Ovary (tissue), 10 donors: ENCODE measurements at places on chromosomes 4 and X. TPM values are rescaled to one million over a fixed set of nuclear protein-coding genes. Genes with fewer than 3 reads are reported as not detected.

GRCh38 chr4:69888336-69888735 is 28.4 kb upstream of the SULT1E1 start:
- no peak overlapping the region for H3K27ac ChIP-seq
- H3K36me3 ChIP-seq = no peaks in the 10 kb centered on the region
- no peak overlapping the region for H3K4me3 ChIP-seq
- no peaks in the 10 kb centered on the region for H3K4me1 ChIP-seq

GRCh38 chr4:139934057-139934707 is 219.8 kb downstream of the MAML3 start:
- H3K27ac ChIP-seq = no peak overlapping the region
- H3K4me1 ChIP-seq = peaks cover 10% of the 10 kb centered on the region
- DNase-seq = peak; percentile 59
- H3K4me3 ChIP-seq = no peak overlapping the region

Gene PAGE4
- total RNA-seq = not detected

Gene VCX
- total RNA-seq = not detected

Gene CT45A5
- total RNA-seq = not detected

Gene LIMCH1
- 30.0 TPM for total RNA-seq

- H3K27ac ChIP-seq = no peak overlapping the region
- H3K4me1 ChIP-seq = peaks cover 12% of the 10 kb centered on the region
- no peaks in the 10 kb centered on the region for H3K27me3 ChIP-seq
These were observed 1.8 kb downstream of the ARHGAP4 start for GRCh38 chrX:153924149-153924861.

DNA sequence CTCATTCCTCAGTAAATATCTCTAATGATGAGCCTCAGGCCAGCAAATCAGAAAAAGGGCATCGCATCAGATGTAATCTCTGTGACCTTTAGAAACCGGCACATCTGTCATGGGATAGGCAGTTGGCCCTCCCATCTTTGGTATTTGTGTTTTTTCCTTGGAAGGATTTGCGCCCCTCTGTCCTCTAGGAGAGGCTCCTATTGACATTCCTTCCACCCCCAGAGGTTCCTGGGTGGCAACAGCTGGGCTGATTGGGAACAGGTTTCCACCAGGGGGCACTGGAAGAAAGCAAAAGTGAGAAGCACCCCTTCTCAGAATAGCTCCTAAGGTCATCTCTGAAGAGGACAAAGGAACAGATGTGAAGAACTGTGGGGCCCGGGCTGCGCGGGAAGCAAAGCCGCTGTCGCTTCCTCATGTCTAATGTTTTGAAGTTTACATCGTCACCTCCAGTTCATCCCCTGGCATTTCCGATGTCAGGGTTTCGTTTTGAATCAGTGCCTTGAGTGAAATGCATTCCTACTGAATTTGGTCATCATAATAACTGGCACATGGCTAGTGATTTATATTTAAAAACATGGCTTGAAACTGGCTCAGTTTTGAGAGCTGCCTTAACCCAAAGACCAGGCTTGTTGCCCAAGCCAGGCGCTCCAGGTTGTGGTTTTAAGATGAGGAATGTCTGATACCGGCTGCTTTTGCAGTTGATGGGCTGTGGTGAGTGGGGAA is 6.2 kb downstream of the TXK start:
- DNase-seq = no peak
- H3K4me1 ChIP-seq = no peaks in the 10 kb centered on the region
- H3K36me3 ChIP-seq = no peaks in the 10 kb centered on the region
- no peaks in the 10 kb centered on the region for H3K27me3 ChIP-seq
- no peak overlapping the region for H3K27ac ChIP-seq

GRCh38 chr4:104967034-104967401 is 179.7 kb upstream of the TET2 start:
- no peaks in the 10 kb centered on the region for H3K36me3 ChIP-seq
- no peak overlapping the region for H3K27ac ChIP-seq
- no peaks in the 10 kb centered on the region for H3K4me1 ChIP-seq
- no peak for DNase-seq
- no peaks in the 10 kb centered on the region for H3K27me3 ChIP-seq

Gene KLHL34
- total RNA-seq = not detected

DNA sequence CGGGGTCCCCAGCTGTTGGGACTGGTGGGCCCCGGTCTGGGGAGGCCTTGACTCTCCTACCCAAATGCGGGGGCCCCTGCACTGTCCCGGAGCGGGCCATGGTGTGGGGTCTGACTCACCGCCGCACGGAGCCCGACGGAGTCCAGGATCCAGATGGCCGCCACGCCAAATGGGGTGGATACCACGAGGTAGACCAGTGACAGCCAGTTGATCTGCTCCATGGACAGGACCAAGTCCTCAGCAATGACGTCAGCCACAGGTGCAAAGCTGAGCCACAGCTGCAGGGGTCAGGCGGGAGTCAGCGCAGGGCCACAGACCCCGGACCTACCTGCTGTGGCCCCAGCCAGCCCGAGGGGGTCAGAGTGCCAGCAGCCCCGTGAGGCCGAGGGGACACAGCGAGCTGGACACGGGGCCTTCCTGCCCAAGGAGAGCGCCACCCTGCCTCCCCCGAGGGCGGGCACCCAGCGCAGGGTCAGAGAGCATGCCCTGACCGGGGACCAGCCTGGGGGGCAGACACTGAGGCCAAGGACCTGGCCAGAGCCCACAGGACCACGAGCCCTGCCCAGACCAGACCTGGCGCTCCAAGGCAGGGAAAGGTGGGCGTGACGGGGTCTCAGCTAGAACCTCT is 2.4 kb downstream of the SLC49A3 start:
- DNase-seq = peak; percentile 23
- no peak overlapping the region for H3K4me3 ChIP-seq
- no peak overlapping the region for H3K27ac ChIP-seq

Gene ALAS2
- 2.4 TPM for total RNA-seq

GRCh38 chrX:140767646-140768045 is 58.1 kb downstream of the LINC00632 start:
- H3K4me3 ChIP-seq = no peak overlapping the region
- no peaks in the 10 kb centered on the region for H3K36me3 ChIP-seq
- no peaks in the 10 kb centered on the region for H3K27me3 ChIP-seq
- H3K4me1 ChIP-seq = no peaks in the 10 kb centered on the region
- no peak overlapping the region for H3K27ac ChIP-seq

DNA sequence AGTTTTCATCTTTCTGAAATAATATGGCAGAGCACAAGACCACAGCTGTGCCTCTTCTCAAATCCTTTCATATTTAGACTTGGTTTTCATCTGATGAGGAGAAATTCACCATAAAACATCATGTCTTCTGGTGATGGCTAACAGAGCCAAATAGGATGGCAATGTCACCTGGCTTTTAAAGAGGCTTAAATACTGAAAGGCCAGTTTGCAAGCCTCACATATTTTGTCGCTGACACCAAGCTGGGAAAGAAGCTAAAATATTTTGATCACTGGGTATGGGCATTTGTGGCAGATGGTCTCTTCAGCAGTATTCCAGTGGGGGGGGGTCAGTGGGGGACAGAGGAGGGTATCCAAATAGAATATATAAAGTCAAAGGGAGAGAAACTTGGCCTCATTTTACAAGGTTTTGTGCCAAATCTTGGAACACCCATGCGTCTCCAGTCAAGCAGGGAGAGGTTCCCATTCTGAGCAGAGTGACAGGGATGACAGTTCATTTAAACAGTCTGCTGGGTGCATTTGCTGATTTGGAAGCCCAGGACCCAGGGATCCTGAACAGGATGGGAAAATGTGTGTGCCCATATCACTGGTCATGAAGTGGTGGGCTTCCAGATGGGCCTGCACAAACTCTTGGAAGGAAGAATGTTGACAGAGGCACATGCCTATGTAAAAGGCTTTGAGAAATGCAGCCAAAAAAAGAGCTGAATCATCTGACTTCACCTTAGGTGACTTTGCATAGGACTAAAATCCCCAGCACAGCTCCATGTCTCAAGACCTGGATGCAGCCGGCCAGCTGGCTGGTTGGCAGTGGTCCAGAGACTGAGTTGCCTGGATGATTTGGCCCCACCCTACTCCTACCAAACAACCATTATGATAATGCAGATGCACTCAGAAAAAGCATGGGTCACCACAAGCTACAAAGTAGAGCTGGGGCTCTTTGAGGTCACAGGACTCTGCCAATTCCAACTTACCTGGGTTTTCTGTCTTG is 484.4 kb upstream of the NR3C2 start:
- H3K27ac ChIP-seq = no peak overlapping the region
- H3K4me1 ChIP-seq = no peaks in the 10 kb centered on the region
- H3K36me3 ChIP-seq = no peaks in the 10 kb centered on the region

DNA sequence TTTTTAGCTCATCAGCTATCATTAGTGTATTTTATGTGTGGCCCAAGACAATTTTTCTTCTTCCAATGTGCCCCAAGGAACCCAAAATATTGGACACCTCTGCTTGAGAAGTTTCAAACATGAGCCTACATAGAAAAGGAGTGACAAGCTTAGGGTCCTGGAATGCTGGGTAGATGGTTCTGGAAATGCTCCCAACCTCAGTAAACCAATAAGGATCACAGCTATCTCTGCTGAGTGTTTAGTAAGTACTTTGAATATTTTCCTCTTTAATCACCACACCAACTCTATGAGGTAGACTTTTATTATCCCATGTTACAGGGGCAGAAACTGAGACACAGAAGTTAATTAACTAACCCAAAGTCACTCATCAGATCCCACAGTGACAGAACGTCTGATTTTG is 164.9 kb upstream of the KLF3 start:
- no peaks in the 10 kb centered on the region for H3K4me1 ChIP-seq
- H3K27me3 ChIP-seq = no peaks in the 10 kb centered on the region
- no peak for DNase-seq

- H3K27me3 ChIP-seq = no peaks in the 10 kb centered on the region
- no peaks in the 10 kb centered on the region for H3K36me3 ChIP-seq
- H3K4me3 ChIP-seq = no peak overlapping the region
- H3K27ac ChIP-seq = no peak overlapping the region
- no peak for DNase-seq
- H3K4me1 ChIP-seq = peaks cover 6% of the 10 kb centered on the region
These were observed 2.9 kb upstream of the RBBP7 start for GRCh38 chrX:16873106-16873505.
